ENCODE measurements at places on chromosomes 2 and 18. TPM values are rescaled to one million over a fixed set of nuclear protein-coding genes. Genes with fewer than 3 reads are reported as not detected.

DNA sequence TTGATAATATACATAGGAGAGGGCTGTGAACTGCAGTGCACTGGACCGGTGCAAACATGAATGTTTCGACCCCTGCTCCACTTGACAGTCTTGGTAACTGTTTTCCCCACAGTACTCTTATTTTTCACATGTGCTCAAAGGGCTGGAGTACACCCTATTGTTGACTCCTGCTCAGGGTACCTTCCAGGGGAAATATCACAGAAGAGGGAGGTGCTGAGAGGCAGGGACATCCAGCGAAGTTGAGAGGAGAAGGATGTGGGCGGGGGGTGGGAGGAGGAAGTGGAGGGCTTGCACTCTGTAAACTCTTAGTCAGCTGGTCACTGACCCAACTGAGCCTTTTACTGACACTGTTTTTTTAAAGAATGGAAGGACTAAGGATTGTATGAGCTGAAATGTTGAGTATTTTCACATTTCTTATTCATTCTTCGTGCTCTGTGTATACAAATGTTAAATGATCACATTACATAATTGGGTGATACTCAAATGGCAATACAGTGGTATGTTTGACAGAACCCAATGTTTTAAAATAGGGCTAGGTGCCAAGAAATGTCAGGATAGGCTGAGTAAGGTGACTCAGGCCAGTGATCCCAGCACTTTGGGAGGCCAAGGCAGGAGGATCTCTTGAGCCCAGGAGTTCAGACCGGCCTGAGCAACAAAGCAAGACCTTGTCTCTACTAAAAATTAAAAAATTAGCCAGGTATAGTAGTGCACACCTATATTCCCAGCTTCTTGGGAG is 10.0 kb downstream of the INPP4A start:
- DNase-seq, result no peak
- H3K4me3 ChIP-seq, result no peak overlapping the region
- peaks cover 27% of the 10 kb centered on the region for H3K4me1 ChIP-seq
- no peaks in the 10 kb centered on the region for H3K27me3 ChIP-seq
- no peak overlapping the region for H3K27ac ChIP-seq

DNA sequence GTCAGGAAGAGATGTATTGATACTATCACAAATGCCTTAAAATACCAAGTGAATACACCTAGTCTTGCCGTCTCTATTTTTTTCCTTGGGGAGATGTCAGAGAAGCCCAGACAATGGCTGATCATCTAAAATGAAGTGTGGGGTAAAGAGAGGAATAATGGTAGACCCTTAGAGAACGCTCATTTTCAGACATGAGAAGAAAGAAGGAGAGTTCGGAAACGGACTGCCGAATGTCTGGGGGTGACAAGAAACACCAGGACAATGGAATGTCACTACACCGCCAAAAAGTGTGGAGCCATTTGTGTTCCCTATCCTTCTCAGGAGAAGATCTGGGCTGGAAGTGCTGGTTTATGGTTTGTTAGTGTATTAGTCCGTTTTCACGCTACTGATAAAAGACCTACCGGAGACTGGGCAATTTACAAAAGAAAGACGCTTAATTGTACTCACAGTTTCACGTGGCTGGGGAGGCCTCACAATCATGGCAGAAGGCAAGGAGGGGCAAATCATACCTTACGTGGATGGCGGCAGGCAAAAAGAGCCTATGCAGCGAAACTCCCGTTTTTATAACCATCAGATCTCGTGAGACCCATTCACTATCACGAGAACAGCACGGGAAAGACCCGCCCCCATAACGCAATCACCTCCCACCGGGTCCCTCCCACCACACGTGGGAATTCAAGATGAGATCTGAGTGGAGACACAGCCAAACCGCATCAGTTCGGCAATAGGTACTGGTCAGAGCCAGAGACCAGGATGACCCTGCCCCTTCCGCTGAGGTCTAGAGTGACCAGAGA is 743.7 kb downstream of the GALR1 start:
- no peak overlapping the region for H3K27ac ChIP-seq
- H3K4me3 ChIP-seq, result no peak overlapping the region
- no peaks in the 10 kb centered on the region for H3K4me1 ChIP-seq
- H3K36me3 ChIP-seq, result no peaks in the 10 kb centered on the region
- no peaks in the 10 kb centered on the region for H3K27me3 ChIP-seq

GRCh38 chr2:37472959-37473358 is 128.5 kb downstream of the QPCT start:
- no peak overlapping the region for H3K4me3 ChIP-seq
- H3K27me3 ChIP-seq, result no peaks in the 10 kb centered on the region
- H3K4me1 ChIP-seq, result peaks cover 3% of the 10 kb centered on the region
- H3K36me3 ChIP-seq, result no peaks in the 10 kb centered on the region

DNA sequence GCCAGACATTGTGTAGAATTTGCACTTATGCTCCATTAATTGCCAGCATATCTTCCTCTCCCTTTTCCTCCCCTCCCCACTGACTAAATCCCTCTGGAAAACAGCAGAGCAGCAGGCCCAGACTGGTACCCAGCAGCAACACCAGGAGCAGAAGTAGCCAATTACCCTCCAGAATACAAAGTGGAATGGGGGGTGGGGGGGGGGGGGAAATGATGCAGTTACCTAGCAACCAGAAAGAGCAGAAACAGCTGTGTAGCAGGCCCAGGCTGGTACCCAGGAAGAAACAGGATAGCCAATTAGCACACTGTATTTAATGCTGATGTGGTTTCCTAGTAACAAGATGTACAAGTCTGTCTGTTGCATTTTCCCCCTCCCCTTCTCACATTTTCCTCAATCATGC is 52.3 kb downstream of the KLF7 start:
- no peaks in the 10 kb centered on the region for H3K27me3 ChIP-seq
- H3K27ac ChIP-seq, result peak overlapping the region; percentile 69
- peaks cover 18% of the 10 kb centered on the region for H3K4me1 ChIP-seq
- no peak overlapping the region for H3K4me3 ChIP-seq
- DNase-seq, result peak; percentile 58

GRCh38 chr18:56044239-56044638 is 456.2 kb upstream of the TCF4 start:
- H3K27ac ChIP-seq, result peak overlapping the region; percentile 77
- no peak overlapping the region for H3K4me3 ChIP-seq
- DNase-seq, result no peak

- H3K4me1 ChIP-seq, result peaks cover 78% of the 10 kb centered on the region
- no peak for DNase-seq
- peaks cover 34% of the 10 kb centered on the region for H3K36me3 ChIP-seq
- no peaks in the 10 kb centered on the region for H3K27me3 ChIP-seq
- no peak overlapping the region for H3K27ac ChIP-seq
These were observed 23.7 kb downstream of the ATOH8 start for GRCh38 chr2:85777441-85777861.

DNA sequence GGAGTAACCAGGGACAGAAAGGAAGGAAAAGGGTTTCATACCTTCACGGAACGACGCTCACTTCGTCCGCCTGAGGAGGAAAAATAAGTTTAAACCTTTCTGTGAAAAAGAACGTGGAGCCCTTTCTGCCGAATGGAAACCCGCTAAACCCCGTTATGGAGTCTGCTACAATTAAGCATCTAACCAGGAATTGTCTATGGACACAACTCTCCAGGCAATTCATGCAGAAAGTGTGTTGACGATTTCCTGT is 528 bp upstream of the PPP4R3B start:
- H3K4me3 ChIP-seq, result peak overlapping the region; percentile 100
- peak overlapping the region; percentile 90 for H3K27ac ChIP-seq
- DNase-seq, result no peak
- H3K27me3 ChIP-seq, result no peaks in the 10 kb centered on the region

Gene PROKR1
- polyA plus RNA-seq, result 4.8 TPM

Data from spinal cord (tissue), 10 donors.